ENCODE measurements at places on chromosomes 7 and 10.

- DNase-seq = no peak
These were observed 35.6 kb downstream of the ANKMY2 start for GRCh38 chr7:16609842-16610450.

- DNase-seq = no peak
These were observed 7.8 kb upstream of the TRIM56 start for GRCh38 chr7:101077303-101078086.

- DNase-seq = no peak
These were observed 107.2 kb downstream of the AVL9 start for GRCh38 chr7:32602470-32602869.

DNA sequence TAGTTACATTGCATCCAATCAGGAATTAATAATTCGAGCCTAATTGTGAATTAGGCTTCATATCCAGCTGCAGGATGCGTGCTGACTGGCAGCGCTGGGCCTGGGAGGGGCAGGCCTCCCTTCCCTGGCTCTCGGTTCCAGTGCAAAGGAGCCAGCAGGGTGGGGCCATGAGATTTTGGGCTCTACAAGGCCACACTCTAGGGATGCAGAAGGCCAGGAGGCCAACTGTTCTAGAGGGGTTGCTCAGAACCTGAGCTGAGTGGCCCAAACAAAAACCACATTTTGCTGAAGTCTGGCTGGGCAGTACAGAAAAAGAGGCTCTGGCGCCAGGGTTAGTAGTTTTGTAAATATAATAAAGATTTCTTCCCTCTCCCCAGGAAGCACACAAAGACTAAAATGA, 72.3 kb downstream of the CLEC2L start:
- no peak for DNase-seq

DNA sequence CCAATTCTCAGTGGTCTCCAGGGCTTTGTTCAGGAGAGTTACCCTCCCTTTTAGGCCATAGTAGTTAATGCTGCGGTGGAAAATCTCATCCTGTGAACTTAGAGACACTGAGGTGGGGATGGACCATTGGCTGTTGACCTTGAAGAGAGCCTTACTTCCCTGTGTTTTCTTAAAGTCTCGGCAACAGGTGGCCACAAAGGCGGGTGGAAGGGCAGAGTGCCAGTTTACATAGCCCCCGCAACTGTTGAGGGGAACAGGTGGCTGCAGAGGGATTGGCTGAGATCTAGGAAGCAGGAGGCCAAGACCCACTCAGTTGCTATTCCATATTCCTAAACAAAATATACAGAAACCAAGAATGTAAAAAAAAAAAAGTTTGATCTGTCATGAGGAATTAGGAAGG, 160.6 kb downstream of the ST7 start:
- no peak for DNase-seq

DNA sequence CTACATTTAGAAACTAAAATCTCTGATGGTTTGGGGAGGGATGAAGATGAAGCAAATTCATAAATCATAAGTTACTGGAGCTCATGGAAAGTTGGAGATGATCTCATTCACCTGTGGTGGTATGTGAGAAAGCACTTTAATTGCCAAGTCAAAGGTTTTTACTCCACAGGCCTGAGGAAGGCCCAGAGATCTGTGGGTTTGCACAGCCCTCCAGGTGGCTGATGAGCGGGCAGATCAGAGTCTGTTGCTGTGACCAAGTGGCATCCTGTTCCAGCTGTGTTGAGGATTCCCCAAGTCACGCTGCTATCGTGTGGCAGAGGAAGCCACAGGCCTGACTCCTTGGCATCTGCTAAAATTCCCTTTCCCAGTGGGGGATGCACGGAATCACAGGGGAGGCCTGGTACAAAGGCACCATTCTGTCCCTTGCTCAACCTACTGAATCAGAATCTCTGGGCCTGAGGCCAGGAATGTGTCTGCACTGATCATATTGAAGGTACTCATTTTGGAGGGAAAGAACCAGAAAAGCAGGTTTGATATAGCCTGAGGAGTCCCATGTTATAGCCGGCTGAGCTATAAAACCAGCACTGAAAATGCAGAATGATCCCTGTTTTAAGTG, 19.7 kb upstream of the DDC start:
- DNase-seq = no peak

DNA sequence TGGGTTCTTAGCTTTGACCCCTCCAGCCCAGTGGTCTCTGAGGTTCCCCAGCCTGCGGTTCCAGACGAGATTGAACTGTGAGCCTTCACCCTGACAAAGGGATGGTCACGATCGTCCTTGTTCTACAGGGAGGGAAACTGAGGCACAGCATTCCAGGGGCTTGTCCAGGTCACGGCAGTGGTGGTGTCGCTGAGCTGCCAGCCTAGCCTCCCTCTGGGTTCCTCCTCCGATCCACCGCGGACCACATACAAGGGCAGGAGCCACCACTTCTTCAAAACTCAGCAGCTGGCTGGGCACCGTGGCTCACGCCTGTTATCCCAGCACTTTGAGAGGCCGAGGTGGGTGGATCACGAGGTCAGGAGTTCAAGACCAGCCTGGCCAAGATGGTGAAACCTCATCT, 35.8 kb downstream of the ELFN1 start:
- no peak for DNase-seq

GRCh38 chr7:127514499-127514898, 70.9 kb downstream of the GCC1 start:
- DNase-seq = no peak

Measured in BJ (cell line).